ENCODE measurements at places on chromosomes 2 and 18.

DNA sequence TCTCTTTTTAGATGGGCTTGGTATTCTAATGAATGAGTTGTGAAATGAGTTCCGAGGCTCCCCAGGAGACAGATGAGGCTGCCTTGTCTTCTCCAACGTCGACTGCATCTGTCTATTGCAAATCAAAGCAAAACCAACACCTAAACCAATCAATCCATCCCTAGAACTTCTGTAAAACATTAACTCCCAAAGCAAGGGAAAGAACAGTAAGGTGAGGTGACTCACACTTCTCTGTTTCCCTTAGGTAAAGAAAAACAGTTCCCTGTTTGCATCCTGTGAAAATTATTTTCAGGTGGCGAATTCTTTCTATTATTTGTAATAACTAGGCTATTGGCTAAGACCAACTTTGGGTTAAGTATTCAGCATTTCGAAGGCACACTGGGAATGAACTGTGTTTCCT lies 249.4 kb downstream of the EPHA4 start:
- DNase-seq = no peak

DNA sequence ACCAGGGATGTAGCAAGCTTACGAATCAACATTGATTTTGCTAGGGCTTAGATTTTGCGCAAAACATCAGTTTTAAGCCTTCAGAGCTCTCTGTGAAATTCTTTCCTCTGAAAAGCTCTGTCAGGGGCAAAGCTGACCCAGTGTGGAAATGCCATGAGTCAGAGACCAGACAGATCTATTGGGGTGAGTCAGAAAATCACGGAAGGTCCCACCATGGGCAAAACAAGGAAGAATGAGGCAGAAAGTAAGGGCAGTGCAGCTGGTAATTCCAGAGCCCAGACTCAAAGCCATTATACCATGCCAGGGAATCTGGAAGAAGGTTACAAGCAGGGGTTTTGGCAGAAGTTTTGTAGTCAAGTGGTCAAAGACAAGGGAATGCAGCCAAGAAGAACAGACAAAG lies 256.6 kb upstream of the CTAGE1 start:
- DNase-seq = no peak

GRCh38 chr2:101030866-101031554 lies 28.9 kb downstream of the RPL31 start:
- DNase-seq = no peak

DNA sequence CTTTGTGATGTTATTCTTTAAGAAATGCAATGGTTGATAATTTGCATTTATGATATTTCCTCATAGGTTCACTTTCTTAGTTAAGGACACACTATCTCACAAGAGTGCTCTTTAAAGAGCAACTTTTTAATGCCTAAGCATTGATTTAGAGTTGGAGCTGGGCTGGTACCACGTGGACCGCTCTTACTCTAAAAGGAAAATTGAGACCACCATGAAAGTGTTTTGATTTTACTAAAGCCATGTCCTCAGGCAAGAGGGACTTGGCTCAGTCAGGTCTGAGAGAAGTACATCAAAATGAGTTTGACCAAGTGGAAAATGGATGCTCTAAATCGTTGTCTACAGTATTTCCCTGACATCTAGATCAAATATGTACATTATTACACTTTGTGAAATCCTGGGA lies 302.4 kb downstream of the LRRTM1 start:
- no peak for DNase-seq

- no peak for DNase-seq
Observed at GRCh38 chr18:9910071-9910470, 3.7 kb upstream of the VAPA start.

DNA sequence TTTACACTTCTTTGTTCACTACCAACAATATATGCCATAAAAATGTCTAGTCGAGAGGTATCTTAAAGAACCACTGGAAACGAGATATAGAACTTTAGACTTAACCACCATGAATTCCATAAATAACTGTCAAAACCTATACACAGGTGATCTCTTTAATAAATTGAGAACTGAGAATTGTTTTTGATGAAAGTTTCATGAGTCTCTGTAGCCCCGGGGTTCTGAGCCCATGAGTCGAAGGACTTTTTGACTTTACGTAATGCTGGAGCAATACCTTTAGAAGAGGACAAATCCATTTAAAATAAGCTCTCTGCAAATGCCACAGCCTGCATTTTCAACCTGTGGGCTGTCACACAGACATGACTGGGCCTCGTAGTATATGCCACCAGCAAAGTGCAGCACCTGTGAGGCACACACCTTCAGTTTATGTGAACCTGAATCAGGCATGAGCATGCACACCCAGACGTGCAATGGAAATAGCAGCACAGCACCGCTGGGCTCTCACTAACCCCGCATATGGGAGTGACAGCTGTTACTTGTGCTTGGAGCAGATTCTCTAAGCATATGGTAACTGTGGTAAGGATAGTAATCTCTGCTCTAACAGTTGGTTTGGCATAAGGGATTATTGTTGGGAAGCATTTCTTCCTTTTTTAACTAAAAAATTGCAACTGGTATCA lies 383.2 kb downstream of the SOCS6 start:
- no peak for DNase-seq

- DNase-seq = no peak
Observed at GRCh38 chr18:75003764-75004690, 204.9 kb downstream of the PTGR3 start.

DNA sequence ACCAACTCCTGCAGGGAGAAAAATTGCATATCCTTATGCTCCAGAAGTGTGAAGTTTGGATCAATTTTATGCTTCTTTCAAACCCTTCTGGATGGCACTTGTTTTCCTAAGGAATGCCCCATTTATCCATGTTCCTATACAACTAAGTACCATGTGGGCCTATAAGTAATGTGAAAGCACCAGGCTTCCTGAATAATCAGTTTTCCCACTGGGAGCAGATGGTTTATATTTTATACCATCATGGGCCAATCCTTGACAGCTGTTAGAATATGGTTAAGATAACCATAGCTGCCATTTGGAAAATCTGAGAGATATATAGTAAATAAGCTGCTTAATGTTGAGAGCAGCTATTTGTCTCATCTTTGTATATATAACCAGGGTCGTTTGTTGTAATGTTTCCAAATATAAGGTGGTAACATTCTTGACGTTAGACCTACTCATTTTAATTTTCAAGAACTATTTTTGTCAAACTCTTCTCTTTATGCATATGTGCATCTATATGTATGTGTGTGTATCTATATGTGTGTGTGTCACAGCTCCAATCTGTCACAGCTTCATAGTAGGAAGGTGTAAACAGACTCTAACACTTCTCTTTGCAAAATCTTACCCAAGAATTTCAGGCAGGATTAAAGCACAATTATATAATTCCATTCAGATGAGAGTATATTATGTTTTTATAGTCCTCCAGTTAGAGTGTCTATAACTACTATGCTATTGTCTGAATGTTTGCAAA lies 458.7 kb upstream of the GCFC2 start:
- no peak for DNase-seq

DNA sequence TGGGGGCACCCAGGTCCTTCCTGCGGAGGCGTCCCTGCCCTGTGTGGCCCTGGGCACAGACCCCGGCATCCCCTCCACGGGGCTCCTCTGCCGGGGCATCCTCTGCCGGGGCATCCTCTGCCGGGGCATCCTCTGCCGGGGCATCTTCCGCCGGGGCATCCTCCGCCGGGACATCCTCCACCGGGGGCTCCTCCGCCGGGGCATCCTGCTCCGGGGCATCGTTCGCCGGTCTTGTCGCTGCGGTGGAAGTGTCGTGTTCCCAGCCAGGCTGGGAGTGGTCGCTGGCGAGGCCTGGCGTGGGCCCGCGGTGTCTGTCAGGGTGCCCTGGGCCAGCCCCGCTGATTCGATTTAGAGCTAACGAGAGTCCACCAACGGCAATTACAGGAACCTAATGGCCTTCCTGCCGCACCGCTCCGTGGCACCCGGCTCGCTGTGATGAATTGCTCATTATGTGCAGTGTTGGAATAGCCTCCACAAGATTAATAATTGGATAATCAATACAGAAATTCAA lies 115.1 kb downstream of the NFATC1 start:
- peak; percentile 37 for DNase-seq

DNA sequence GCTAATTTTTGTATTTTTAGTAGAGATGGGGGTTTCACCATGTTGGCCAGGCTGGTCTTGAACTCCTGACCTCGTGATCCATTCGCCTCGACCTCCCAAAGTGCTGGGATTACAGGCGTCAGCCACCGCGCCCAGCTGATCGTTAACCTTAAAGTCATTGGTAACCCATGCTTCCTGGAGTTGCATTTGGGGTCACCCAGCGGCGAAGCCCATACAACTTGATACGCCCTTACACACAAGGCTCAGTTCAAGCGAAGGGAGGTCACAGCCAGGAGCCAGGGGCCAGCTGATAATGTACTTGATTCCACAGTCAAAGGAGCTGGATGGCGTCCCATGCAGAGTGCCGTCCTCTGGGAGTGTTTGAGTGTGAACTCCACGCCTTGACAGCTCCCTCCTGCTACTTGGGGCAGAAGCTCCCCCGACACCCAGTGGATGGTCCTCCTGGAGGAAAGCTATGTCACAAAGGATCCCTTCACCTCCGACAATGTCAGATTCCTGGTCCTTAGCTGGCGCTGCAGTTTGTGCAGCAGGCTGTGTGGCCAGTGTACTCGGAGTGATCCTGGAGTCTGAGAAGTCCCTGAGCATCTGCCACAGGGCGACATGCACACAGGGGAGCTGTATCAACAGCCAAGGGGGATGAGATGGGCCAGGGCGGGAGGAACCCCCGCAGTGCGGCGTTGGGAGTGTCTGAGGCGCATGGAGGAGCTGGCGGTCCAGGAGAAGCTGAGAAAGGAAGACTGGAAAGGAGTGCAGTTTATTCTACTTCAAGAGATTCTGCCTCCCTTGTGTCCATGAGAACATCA lies 7.9 kb downstream of the CLHC1 start:
- no peak for DNase-seq

- no peak for DNase-seq
Observed at GRCh38 chr2:99278793-99279291, 22.2 kb downstream of the LYG1 start.

DNA sequence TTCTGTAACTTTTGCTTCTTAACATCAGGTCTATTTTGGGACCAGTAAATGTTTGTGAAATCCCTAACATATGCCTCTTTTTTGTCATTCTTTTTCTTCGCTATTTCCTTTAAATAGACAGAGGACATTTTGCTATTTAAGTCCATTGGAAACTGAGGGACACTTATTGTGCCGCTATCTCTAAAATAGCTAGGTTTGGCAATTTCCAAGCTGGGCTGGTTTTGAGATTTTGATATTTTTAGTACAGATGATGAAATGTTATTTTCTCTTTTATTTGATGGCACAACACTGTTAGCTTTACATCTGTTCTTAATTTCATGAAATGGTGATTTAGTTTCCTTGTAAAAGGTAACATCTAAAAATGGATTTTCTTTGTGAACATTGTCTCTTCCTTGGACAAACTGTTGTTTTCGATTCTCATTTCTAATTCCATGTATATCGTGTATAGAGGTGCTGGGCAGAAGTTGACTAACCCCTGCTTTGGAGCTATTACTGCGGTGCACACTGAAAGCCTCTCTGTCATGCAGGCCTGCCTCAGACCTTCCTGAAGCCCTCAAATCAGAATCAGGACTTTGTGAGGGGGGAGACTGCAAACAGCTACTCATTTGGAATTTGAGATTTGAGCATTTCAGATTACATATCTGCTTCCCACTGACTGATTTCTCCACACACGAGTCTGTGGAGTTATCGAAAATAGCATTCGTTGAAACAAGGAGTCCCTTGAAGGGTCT lies 594 bp downstream of the RAD51AP2 start:
- DNase-seq = no peak

DNA sequence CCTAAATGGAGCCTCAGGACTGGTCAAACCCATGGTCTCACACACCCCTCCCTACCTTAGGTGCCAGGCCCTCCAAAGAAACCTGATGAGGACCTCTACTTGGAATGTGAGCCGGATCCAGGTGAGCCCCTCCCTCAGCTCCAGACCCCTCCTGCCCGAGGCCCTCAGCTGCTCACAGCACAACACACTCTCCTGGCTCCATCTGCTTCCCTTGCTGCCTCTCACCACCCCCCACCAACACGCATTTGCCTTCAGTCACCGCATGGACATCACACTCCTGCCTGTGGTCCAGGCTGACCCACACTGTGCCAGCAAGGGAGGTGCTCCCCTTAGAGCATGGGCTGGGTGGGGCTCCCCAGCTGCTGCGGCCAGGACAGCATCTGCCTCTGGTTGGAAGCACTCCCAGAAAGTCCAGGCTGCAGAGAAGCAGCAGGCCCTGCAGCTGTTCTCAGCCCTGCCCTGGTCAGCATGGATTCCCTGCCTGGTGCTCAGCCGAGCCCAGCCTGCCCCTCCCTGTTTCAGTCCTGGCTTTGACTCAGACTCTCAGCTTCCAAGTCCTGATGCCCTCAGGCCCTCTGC lies 15.1 kb downstream of the SH2D6 start:
- DNase-seq = no peak

DNA sequence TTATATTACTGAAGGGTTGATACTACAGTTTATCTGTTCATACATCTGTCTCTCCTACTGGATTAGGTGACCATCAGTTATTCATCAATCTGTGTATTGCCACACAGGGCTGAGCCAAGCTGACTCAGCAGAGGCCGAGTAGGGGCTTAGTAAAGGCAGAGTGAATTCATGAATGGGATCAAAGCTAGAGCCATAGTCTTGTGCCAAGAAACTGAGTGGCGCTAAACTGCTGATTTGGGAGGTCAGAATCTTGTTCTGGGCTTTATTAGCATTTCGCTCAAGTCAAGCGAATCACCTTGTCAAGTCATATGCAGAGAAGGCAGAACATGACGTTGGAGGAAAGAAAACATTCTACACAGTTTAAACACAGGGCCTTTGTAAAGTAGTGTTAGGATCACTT lies 34.1 kb downstream of the SOCS6 start:
- peak; percentile 68 for DNase-seq

DNA sequence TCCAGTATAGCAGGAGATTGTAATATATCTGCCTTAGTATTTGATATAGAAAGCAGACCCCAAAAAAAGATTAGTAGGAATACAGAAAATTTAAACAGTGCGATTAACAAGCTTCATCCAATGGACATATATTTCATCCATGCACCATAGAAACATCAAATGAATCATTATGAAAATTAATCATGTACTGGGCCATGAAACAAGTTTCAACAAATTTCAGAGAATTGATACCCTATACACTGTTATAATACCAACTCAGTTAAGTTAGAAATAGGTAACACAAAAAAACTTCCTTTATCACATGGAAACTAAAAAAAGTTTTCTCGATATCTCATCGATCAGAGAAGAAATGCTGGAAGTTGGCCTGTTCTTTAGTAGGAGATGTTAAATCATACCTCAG lies 192.1 kb upstream of the STON1 start:
- DNase-seq = no peak

GRCh38 chr18:8834881-8835280 lies 129.5 kb downstream of the MTCL1 start:
- no peak for DNase-seq

GRCh38 chr2:660586-661359 lies 16.4 kb downstream of the TMEM18 start:
- DNase-seq = no peak

GRCh38 chr2:21282515-21282898 lies 158.7 kb downstream of the TDRD15 start:
- no peak for DNase-seq

Data from right lobe of liver (tissue), 6 donors.